ENCODE measurements at places on chromosomes 7 and 10.

DNA sequence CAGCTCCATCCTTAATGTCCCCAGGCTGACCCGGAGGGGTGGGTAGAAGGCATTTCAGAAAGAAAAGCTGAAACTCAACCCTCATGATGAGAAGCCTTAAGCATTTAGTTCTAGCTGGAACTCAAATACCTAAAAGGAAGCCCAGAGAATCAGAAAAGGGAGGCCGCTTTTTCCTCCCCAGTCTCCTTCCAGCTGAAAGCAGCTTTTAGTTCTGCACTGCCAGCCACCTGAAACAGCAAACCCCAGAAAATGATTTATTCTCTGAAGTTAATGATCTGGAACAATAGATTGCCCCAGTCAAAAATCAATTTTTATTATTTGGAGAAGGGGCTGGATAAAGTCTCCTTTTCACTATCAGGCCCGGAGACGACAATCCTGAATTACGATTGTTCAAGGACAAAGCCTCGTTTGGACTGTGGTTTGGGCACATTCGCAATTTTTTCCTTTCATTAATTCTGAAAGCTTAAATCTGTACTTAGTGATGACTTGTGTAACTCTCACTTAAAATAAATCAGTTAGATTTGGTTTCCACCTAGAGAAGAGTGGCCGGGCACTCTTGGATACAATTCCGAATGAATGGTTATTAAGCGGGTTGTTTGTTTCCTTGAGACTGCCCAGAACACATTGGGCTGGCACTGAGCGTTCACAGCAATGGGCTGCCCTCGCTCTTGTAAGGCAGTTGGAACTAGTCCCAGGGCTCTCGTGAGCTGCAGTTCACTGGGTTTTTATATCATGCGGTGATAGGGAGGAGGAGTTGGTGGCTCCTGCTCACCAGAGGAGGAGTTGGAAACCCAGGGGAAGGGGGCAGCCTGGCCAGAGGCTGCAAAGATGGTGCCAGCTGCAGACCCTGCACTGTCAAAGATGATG lies 262.2 kb downstream of the CCSER2 start:
- DNase-seq: no peak

DNA sequence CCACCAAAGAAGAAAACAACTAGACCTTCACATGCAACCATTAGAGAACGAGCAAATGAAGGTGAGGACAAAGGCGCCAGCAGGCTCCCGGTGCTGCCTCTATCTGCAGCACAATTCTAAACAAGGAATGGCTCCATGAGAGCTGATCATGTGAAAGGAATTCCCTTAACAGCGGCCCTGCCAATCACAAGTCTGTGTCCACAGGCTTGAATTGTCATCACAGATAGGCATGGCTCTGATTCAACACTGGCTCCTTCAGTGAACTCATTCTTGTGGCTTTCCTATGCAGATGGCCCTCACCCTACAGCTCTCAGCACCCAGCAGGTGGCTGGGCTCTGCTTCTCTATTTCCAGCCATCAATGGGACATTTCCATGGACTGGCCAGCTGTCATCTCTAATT lies 36.2 kb downstream of the LAMB1 start:
- DNase-seq: no peak

DNA sequence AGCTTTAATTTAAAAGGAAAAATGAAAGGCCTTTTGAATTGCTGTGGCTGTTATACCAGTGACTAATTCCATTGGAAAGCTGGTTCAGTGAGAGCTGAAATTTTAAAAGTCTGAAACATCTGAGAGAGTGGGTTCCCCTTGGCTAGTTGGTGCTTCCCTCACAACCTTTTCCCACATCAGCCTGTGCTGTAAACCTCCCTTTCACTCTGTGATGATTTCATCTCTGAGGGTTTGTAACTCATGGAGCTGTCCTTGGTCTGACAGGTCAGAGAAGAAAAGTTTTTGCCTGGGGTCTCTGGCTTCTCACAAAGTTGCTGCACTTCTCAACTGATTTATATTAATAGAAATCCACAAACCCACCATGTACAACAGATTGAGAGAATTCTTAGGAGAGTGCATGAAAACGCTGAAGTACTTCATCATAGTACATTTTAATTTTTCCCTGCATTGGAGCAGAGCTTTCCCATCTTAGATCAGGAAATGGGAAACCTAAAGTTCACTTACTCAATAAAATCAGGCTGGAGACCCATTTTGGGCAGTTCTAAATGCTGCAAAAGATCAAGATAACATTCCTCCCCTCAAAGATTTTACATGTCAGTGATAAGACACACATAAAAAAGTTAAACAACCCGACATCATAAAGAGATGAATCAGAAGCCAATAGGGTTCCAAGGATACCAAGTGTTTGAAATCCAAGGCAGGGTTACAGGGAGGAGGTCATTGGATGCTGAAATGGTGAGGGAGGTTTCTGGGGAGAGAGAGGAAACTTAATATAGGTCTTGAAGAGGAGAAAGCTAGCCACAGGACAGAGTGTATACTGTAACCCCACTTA lies 157.0 kb upstream of the MKLN1 start:
- no peak for DNase-seq

DNA sequence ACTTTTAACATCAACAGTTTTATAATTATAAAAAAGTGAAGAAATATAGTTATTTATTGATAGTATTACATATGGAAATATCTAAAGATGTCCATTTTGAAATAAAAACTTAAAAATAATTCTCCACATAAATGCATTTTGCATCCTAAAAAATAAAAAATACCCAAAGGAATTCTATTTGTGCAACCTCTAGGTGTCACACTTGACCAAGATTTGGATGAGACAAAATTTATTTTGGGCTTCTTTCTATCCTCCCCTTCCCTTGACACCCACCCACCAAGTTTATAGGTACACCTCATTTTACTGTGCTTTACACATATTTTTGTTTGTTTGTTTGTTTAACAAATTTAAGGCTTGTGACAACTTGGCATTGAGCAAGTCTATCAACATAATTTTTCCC lies 3.3 kb upstream of the THSD7A start:
- no peak for DNase-seq

- DNase-seq: no peak
Measured at GRCh38 chr7:94400643-94401427, 6.1 kb downstream of the COL1A2 start.

- no peak for DNase-seq
Measured at GRCh38 chr7:81710751-81711150, 59.1 kb downstream of the HGF start.

GRCh38 chr10:49743464-49744075 lies 18.6 kb downstream of the OGDHL start:
- DNase-seq: no peak

DNA sequence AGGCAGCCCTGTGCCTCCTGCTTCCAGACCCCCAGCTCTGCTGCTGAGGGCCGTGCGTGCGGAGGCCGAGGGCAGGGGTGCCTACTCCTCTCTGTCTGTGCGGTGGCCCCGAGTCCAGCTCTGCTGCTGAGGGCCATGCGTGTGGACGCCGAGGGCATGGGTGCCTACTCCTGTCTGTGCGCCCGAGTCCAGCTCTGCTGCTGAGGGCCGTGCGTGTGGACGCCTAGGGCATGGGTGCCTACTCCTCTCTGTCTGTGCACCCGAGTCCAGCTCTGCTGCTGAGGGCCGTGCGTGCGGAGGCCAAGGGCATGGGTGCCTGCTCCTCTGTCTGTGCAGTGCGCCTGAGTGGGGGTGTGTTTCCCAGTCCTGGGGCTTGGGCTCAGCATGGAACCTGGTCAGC lies 142.7 kb downstream of the ZMYND11 start:
- no peak for DNase-seq

DNA sequence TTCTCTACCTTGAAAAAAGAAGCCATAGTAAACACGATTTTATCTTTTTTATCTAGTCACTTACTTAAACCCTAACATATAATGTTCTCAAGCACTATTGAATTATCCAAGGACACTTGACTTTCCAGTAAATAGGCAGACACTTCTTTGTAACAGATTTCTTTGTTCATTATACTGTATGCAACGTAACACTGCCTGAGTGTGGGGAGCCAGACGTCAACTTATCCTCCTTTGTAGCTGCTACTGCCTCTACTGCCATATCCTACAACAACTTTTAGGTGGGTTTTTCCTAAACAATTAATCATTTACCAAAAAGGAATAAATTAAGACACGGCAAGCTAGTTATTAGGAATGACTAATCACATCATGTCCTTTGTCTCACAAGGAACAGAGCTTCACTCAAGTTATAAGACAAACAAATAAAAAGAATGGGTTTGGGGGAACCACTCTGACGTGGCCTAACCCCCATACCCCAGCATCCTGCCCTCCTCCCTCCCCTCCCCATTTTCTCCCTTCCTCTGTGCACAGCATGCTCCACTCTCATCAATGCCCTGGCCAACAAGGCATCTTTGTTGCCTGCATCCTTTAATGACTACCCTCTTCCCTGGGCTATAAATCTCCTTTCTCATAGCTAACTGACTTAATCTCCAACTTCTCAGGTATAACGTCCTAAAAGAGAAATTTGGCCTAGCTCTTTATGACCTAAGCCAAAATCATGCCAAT lies 43.3 kb downstream of the DOCK4 start:
- DNase-seq: no peak

GRCh38 chr10:132107949-132108877 lies 42.5 kb downstream of the JAKMIP3 start:
- DNase-seq: no peak

- no peak for DNase-seq
Measured at GRCh38 chr7:14888962-14889361, 13.6 kb downstream of the DGKB start.

DNA sequence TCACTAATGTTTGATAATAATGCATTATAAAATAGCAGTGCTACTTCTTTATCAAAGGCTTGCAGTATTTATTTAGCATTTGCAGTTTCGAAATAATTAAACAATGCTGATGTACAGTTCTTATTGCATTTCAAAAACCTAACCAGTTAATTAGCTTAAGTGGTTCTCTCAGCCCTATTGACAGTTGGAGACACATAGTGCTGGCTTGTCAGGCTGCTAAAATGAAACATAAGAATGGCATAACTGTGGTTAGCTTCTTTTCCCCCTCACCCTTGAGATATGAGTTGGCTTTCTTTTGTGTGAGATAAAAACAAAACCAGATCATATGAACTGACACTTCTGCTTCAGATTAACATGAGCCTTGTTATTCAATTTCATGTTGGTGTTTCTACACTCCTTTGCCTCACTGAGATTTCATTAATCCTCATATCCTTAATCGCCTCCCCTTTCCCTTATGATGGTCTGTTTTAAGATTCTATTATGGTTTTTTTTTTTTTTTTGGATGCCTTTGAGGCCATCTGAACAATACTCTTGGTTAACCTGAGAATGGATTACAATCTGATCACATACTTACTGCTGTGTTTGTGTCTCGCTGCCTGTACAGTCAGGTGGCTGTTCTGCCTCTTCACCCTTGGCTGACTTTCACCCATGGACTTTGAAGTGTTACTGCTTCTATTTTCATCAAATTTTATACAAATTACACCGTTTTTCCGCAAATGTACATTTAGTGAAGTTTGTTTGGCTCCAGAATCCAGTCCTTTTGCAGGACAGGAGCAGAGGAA lies 108.0 kb downstream of the SDK1 start:
- no peak for DNase-seq

- DNase-seq: no peak
Measured at GRCh38 chr10:72316748-72317435, 37.8 kb downstream of the DNAJB12 start.

- DNase-seq: no peak
Measured at GRCh38 chr7:69638674-69639073, 40.4 kb downstream of the AUTS2 start.

DNA sequence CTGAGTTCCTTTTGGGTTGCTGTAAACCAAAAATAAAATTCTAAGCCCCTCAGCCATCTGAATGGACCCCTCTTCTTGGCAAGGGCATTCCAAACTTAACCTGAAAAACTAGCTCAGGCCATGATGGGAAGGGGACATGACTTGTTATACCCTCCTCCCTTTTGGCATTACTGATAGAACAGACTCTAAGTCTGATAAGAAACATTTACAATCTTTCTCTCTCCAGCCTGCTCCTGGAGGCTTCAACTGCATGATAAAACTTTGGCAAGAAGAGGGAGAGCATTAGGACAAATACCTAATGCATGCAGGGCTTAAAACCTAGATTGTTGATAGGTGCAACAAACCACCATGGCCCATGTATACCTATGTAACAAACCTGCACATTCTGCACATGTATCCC lies 40.9 kb upstream of the ATOH7 start:
- DNase-seq: no peak

- no peak for DNase-seq
Measured at GRCh38 chr10:100750291-100751210, 5.2 kb downstream of the PAX2 start.

- DNase-seq: no peak
Measured at GRCh38 chr10:117450940-117451339, 75.7 kb upstream of the PDZD8 start.

DNA sequence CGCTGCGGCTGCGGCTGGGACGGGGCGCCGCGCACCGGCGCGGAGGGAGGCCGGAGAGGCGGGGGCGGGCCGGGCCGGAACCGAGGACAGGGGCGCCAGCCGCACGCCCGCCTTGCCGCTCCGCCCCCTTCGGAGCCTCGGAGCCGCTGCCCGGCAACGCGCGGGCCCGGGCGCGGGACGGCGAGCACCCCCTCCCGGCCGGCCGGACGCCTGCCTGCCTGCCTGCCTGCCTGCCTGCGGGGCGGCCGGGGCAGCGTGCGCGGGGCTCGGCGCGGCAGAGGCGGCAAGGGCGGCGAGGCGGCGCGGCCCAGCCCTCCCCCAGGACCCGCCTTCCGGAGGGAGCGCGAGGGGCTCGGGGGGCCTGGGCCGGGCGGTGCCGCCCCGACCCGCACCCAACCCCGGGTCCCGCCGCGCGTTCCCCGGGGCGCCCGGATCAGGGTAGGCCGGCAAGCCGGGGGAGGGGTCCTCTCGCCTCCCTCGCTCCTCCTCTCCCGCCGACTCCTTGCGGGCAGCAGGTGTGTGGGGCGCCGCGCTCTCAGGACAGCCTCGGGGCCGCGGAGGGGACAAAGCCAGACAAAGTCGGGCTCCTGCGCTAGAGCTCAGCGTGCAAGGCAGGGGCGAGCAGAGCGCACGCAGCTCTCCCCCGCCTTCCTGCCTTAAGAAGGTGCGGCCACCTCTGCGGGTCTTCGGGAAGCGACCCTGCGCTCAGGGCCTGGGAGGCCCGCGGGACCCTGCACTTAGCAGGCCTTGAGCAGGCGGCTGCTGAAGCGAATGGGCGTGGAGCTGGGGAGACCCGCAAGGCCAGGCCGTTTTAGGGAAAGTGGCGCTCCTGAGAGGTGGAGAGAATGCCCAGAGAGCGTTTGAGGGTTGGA lies at the start of gene KIAA1549:
KIAA1549 (minus strand) TSS at position 58 of the 872 bp plus-strand sequence. CDS start 120 bp downstream, outside the sequence.
- DNase-seq: peak; percentile 94

- peak; percentile 30 for DNase-seq
Measured at GRCh38 chr10:1043532-1043995, 5.4 kb downstream of the IDI1 start.
